ENCODE measurements at places on chromosomes 6 and 20.

DNA sequence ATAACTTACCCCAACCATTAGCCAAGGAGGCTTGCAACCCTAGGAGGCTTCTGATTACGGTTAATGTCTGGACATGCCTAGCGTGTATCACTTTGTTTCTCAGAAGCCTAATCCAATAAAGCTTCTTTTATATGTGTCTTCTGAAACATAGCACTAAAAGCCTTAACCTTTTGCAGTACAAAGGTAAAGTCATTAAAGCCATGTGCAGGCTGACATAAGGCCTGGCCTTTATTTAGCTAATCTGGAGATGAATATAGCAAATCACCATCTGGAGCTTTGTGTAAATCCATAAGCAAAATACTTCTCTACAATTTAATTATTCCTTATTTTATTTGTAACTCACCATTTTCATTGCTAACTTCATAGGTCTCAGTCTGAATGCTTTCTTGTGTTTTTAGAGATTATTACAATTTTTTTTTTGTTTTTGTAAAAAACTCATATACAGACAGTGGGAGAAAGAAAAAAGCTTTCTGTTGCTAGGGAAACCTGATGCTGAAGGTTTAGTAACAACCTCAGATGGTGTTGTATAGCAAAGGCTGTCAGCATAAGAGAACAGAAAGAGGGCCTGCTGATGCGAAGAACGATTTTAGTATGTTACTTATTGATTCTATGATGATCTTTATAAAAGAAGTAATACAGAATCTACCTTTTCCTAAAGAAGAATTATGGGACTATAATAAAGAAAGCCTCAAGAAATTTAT lies at the start of gene EYS:
TSS of gene EYS (minus strand) at position 101 of the 701 bp plus-strand sequence. CDS start 211,816 bp downstream, outside the sequence.
- no peak within 1 kb of the TSS for H3K27ac ChIP-seq
- DNase-seq = no peak
- no peaks in the 10 kb centered on the region for H3K36me3 ChIP-seq
- no peak within 1 kb of the TSS for H3K4me3 ChIP-seq

- H3K36me3 ChIP-seq = peaks cover 29% of the 10 kb centered on the region
- no peaks in the 10 kb centered on the region for H3K4me1 ChIP-seq
- no peak overlapping the region for H3K27ac ChIP-seq
Observed at GRCh38 chr20:44615876-44616603, 33.7 kb downstream of the PKIG start.

- H3K4me3 ChIP-seq = no peak overlapping the region
- no peak for DNase-seq
- H3K4me1 ChIP-seq = no peaks in the 10 kb centered on the region
- H3K27ac ChIP-seq = no peak overlapping the region
Observed at GRCh38 chr6:5028921-5029320, 25.1 kb upstream of the RPP40 start.

- no peak for DNase-seq
- H3K4me3 ChIP-seq = no peak overlapping the region
- no peaks in the 10 kb centered on the region for H3K27me3 ChIP-seq
- H3K27ac ChIP-seq = no peak overlapping the region
- no peaks in the 10 kb centered on the region for H3K4me1 ChIP-seq
- no peaks in the 10 kb centered on the region for H3K36me3 ChIP-seq
Observed at GRCh38 chr6:72522735-72523141, 99.1 kb upstream of the KCNQ5 start.
